ENCODE measurements at places on chromosomes 5 and 9.

- DNase-seq = no peak
These were observed 233.4 kb downstream of the NR3C1 start for GRCh38 chr5:143170104-143170503.

DNA sequence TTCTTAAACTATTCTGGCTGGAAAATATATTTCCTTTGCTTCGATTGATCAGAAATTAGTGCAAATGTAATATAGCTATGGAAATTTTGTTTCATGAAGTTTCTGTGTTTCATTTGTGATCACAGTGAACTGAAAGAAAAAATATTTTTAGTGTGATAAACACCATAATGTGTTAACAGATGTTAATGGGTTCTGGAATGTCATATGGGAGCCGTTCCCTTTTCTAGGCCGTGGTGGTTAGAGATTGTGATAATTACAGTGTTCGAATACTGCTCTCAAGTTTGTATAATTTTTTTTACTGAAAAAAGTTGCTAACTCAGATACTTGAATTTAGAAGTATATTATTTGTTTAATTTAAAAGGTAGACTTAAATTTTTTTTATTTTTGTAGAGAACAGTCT, 19.3 kb downstream of the GAPVD1 start:
- DNase-seq = no peak

DNA sequence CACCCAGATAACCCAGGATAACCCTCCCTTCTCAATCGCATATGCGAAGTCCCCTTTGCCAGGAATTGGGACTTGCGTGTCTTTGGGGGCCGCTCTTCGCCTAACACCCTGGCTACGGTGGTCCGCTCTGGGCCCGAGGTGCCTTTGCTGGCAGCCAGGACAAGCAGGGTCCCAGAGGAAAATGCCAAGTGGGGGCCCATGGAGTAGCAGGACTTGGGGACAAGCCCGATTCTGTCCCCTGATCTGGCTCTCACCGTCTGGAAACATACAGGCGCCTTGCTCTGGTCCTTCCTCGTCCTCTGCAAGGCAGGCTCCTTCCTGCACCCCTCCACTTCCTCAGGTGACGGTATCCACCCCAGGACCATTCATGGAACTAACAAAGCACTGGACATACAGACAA, 78.1 kb upstream of the UNC5A start:
- DNase-seq = no peak

- no peak for DNase-seq
These were observed 1379.9 kb downstream of the EFNA5 start for GRCh38 chr5:106290841-106291240.

DNA sequence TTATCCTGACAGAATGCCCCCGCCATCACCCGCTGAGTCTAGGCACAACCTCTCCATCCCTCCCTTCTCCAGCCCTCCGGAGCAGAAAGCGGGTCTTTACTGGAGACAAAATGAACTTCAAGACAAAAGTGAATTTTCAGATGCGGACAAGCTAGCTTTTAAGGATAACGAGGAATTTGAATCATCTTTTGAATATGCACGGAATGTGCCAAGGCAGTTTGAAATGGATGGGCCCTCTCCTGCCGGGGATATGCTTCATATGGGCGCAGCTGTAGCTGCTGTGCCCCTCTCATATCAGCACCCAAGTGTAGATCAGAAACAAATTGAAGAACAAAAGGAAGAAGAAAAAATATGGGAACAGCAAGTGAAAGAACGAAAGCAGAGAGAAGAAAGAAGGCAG, 37.5 kb downstream of the CPLANE1 start:
- no peak for DNase-seq

- no peak for DNase-seq
These were observed 271.2 kb downstream of the RASEF start for GRCh38 chr9:82791692-82792091.

- DNase-seq = no peak
These were observed 34.0 kb downstream of the RXRA start for GRCh38 chr9:134360180-134360759.

- no peak for DNase-seq
These were observed 212.3 kb downstream of the DOCK8 start for GRCh38 chr9:426976-427375.

- no peak for DNase-seq
These were observed 372.0 kb downstream of the CDH10 start for GRCh38 chr5:24272741-24273140.

DNA sequence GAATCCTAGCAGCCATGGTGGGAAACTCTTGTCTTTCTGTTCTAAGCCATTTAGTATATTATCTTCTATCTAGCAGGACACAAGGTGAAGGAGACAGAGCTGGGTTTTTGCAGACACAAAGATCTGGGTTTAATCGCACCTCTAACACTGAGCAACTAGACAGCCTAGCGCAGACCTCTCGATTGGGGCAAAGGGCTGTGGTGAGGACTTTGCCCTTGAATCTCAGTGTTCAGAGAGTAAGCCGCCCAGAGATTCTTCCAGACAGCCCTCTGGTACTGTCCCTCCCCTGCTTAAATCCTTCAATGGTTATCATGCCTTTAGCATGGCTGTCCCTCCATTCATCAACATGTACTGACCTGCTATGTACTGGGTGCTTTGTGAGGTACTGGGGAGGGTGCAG, 128.1 kb downstream of the CRB2 start:
- DNase-seq = no peak

GRCh38 chr5:145499483-145499882, 335.7 kb downstream of the PRELID2 start:
- DNase-seq = no peak

DNA sequence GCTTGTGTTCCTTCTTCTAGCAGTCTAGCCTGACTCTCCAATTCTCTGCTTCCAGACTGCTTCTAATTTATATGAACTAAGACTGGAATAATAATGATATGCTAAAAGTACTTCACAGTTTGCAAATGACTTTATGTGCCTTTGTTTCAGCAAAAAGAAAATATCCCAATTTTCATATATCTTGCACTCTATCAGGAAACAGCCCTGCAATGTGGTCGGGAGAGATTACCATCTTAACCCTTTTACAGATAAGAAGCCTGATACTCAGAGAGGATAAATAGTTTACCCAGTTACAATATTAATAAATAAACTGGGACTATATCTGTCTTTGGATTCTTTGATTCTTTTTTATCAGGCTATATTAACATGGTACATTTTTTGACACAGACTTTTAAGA, 126.0 kb downstream of the CDC42SE2 start:
- DNase-seq = no peak

GRCh38 chr5:120382833-120383232, 81.3 kb upstream of the PRR16 start:
- DNase-seq = no peak

GRCh38 chr5:119860463-119860862, 231.1 kb downstream of the FAM170A start:
- no peak for DNase-seq
